ENCODE measurements at places on chromosomes 5 and 9.

- DNase-seq = no peak
Observed at GRCh38 chr9:137705443-137705863, 86.6 kb downstream of the EHMT1 start.

- no peak for DNase-seq
Observed at GRCh38 chr5:14762549-14763216, 98.2 kb downstream of the OTULIN start.

- peak; percentile 87 for DNase-seq
Observed at GRCh38 chr9:35481347-35481975, 8.4 kb upstream of the RUSC2 start.

GRCh38 chr9:105879181-105879580, 184.8 kb downstream of the TMEM38B start:
- DNase-seq = no peak

DNA sequence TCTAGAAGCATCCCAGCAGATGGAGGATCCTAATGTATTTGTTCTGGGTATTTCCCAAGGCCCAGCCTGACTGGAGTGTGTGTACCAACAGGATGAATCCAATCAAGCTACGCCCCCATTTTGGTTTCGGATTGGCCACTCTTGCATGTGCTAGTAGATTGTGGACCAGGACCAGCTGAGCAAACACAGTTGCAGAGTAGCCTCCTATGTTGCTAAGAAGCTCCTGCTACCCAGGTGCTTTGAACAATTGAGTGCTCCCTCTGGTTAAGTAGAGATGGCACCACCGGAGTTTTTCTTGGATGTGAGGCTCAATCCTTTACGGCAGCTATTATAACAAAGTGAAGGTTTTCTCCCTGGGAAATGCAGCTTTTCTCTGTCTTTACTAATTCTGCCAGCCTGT, 204.5 kb downstream of the NTRK2 start:
- DNase-seq = no peak

- DNase-seq = no peak
Observed at GRCh38 chr5:127358740-127359139, 68.1 kb downstream of the MEGF10 start.

- no peak for DNase-seq
Observed at GRCh38 chr5:178068293-178068692, 45.0 kb upstream of the N4BP3 start.

GRCh38 chr5:132413567-132413966, 44.1 kb downstream of the SLC22A5 start:
- DNase-seq = no peak

DNA sequence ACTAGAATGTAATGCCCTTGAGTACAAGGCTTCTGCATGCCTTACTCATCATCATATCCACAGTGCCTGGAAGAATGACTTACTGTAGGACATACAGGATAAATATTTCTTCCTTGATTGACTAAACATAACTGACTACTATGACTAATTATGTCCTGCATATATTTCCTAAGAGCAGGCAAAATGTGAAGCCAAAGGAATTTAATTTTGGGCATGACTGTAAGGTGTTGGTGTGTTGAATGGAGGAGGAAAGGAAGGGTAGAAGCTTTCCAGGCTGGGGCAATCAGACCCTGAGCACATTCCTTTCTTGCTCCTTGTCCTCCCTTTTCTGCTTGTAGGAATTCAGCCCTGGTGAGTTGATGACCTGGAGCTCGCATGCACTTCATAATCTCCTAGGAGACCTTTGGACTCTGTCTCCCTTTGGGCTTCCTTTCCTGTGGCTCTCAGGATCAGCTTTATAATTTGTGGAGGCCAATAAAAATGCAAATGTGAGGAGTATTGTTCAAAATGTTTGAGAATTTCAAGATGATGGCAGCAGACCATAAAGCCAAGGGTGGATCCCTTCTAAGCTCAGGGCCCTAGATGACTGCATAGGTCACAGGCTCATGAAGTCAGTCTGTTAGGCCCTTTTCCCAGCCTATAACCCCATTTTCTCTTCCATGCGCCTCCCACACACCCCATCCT, 174.0 kb downstream of the HMHB1 start:
- no peak for DNase-seq

DNA sequence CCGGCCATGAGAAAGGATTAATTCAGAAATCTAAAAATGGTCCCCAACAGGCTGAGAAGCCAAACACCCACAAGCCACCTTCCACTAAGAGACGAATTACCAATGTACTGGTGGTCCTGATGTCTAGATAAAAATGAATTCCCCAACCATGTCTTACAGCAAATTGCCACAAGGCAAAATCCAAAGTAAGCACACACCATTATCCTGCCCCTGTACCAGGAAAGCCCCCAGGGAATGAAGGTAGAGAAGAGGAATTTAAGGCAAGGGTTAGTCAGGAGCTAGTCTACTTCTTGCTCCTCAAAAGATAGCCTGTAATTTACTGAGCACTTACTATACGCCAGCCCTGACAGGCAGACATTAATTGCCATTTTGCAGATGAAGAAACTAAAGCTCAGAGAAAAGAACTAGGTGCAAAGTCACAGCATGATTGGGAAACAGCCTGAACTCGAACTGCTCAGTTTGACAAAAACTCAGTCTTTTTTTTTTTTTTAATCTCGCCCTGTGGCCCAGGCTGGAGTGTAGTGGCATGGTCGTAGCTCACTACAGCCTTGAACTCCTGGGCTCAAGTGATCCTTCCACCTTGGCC, 64.3 kb downstream of the RAPGEF1 start:
- DNase-seq = no peak

- no peak for DNase-seq
Observed at GRCh38 chr5:97131139-97131710, 11.2 kb downstream of the LIX1 start.

DNA sequence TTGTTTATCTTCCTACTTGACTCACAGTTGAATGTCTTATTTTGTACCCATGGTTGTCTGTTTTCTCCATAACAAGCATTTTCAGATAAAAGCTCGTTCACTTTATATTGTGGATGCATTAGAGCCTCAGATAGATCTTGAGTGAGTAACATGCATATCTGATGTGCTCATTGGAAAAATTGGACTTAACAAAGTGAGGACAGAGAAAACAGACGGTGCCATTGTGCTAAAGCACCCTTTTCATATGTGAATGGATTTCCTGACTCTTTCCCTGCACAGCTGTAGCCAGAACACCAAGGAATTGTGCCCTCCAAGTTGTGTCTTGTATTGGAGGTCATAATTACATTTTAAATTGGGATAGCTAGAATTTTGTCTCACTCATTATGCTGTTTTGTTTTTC, 325.8 kb upstream of the MEF2C start:
- DNase-seq = no peak

DNA sequence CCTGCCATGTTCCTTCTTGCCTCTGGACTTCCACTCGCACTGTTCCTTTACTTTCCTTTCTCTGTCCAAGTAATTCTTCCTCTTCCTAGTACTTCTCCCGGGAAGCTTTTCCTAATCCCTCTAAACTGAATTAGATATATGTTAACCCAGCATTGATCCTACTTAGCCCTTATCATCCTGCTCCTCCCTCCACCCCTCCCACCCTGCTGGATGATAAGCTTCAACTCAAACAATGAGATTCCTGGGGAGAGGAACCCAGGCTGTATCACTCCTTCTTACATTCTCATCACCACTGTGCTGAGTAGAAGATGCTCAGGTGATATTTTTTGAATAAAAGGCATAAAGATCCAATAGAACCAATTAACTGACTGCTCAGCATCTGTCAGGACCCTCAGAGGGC, 45.7 kb downstream of the CDK5RAP2 start:
- DNase-seq = no peak

DNA sequence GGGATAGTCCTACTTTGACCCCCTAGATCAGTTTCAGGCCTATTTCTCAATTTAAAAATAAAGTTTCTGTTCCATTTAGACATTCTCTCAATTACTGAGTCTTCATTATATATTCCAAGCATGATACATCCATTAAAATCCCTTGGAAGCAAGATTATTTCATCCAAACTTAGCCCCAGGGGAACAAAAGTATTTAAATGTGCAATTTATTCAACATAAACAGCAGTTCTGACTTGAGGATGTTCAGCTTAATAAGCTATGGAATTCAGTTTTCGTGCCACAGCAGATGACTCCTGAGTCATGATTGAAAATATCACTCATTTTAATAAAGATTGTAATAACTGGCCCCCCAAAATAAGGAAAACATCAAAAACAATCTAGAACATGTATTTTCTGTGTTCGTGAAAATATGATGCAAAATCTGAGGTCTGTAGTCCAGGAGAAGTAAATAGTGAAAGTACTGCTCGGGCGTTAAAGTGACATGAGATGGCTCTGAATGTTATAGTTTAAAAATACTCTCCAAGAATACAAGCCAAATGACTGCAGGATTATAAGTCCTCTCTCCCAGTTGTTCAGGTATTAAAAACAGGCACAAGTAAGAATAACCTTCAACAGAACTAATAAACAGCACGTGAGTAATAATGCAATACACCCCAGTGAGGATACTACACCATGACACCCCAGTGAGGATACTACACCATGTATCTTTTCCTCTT, 67.1 kb downstream of the RETREG1 start:
- DNase-seq = no peak

DNA sequence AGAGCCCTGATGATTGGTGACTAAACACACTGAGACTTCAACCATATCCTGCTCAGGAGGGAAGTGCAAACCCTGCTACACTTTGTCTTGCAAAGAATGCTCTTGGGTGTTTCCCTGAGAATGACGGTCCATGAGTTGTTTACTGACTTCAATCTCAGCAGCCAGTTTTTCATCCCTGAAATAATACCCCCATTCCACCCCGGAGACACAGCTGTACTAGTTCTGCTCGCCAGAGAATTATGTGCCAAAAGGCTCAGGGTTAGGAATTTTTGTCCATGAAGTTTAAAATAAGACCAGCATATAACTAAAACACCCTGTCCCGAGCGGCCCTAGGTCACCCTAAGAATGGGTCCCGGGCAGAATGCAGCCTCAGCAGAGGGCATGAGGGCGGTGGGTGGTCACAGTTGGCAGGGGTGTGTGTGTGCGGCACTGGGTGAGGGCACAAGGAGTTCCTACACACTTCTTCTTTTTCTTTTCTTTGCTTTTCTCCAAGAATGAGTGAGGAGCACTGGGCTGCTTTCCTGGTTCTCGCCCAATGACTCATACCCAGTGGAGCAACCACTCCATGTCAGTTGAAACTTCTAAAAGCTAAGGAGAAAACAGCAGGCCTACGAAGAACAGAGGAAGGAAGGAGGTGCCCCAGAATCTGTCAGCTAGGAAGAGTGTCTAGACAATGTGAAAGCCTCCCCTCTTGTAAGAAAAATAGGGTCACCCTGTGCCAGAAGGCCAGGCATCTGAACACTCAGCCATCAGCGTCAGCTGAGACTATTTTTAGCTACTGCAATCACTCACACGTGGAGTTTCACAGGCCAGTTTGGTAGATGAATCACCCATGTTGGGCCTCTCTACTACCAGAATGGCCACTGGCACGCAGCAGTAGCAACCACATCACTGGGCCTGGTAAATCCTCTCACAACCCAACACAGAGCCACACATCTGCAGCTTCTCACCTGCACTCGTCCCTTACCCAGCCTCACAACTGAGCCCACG, 105.9 kb downstream of the DPYSL3 start:
- DNase-seq = no peak

All from hematopoietic multipotent progenitor cell treated with erythropoietin and hydrocortisone succinate and interleukin-3 and kit ligand, for 4 days (in vitro differentiated cells).